ENCODE measurements at places on chromosomes 2 and 18. TPM values are rescaled to one million over a fixed set of nuclear protein-coding genes. Genes with fewer than 3 reads are reported as not detected.

The IL36G gene
- total RNA-seq = 0.40 TPM

The ZAP70 gene
- 3.4 TPM for total RNA-seq

The ESPNL gene
- 0.08 TPM for total RNA-seq

The FBLN7 gene
- total RNA-seq = 0.10 TPM

The NCKAP5 gene
- 2.9 TPM for total RNA-seq

DNA sequence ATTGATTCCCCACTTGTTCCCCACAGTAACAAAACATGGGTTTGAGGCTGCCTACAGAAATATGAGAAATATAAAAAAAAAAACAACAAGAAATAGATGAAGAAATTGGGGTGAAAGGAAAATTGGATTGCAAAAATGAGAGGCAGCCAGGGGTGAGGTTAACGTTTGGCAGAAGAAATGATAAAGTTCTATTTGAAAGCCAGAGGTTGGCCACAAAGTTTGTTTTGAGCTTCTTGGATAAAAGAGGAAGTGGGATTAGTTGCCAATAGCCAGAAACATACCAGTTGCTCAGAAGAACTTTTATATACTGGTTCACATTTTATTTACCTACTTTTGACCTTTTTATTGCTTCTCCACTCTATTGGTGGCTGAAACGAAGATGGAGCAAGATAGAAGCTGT lies 67.5 kb downstream of the FASTKD2 start:
- H3K4me1 ChIP-seq = no peaks in the 10 kb centered on the region
- H3K36me3 ChIP-seq = no peaks in the 10 kb centered on the region
- no peak for DNase-seq
- no peak overlapping the region for H3K27ac ChIP-seq
- H3K27me3 ChIP-seq = no peaks in the 10 kb centered on the region

DNA sequence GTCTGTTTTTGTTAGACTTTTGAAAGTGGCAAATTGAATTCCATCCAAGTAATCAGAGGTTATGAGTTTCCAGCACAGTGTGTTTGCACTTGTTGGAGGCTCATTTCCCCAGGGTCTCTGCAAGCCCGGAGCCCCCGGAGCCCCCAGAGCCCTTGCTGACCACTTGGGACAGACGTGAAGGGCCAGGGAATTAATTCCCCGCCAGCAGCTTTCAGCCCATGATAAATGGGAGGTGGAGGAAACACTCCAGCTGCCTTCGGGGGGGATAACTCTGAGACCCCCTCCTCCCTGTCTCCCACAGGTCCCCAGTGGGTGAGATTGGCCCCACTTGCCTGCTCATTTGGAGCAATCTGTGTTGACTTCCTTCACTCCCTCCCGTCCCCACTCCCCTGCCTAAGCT lies 79.2 kb downstream of the KLHL29 start:
- H3K27me3 ChIP-seq = no peaks in the 10 kb centered on the region
- no peaks in the 10 kb centered on the region for H3K4me1 ChIP-seq
- H3K36me3 ChIP-seq = no peaks in the 10 kb centered on the region
- no peak overlapping the region for H3K27ac ChIP-seq
- no peak overlapping the region for H3K4me3 ChIP-seq

DNA sequence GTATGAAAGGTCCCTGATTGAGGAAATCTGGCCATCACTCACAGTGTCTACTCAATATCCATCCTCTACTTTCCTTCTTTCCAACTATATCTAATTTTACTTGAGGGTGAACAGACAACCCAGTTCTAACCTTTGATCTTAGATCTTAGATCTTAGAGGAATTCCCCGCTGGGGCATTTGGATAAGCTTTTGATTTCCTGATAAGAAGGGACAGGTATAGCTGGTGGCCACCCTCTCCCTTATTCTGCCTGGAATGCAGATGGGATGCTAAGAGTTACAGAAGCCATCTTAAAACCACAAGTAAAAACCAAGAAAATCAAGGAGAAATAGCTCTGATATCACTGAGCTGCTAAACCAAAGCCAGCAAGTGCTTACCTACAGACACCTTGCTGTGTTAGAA lies 77.2 kb upstream of the ACSL3 start:
- no peaks in the 10 kb centered on the region for H3K27me3 ChIP-seq
- no peak for DNase-seq
- H3K27ac ChIP-seq = no peak overlapping the region
- H3K4me3 ChIP-seq = no peak overlapping the region
- no peaks in the 10 kb centered on the region for H3K36me3 ChIP-seq

Data from colonic mucosa (tissue), 4 donors.